ENCODE measurements at places on chromosomes 2 and 18. TPM values are rescaled to one million over a fixed set of nuclear protein-coding genes. Genes with fewer than 3 reads are reported as not detected.

GRCh38 chr2:98710734-98711133 lies 20.2 kb downstream of the MGAT4A start:
- ATAC-seq: no peak

CXXC1 gene
- 50.2 TPM for total RNA-seq

GRCh38 chr18:13422541-13423147 lies 204.1 kb downstream of the LDLRAD4 start:
- ATAC-seq: no peak

PUS10 gene
- 5.4 TPM for total RNA-seq

UGT1A5 gene
- not detected for total RNA-seq

DNA sequence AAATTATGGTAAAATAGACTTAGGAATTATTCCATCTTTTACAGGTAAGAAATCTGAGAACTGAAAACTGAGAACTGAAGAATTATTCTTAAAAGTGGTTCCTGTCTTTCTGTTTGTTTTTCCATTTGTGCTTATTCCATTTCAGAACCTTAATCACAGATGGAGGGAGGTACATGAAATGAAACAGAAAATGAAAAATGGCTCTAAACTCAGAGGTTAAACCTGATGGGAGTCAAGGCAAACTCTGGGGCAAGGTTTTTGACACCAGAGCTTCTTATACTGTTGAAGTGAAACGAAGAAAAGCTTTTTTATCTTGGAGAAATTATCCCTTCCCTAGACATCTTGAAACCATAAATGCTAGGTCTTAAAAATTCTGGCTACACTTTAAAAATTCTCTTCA lies 182.1 kb downstream of the ZNF804A start:
- ATAC-seq: no peak

ANKRD23 gene
- 4.9 TPM for total RNA-seq

SIX3 gene
- not detected for total RNA-seq

GRCh38 chr2:100731535-100731981 lies 88.4 kb upstream of the NPAS2 start:
- no peak for ATAC-seq

EFHD1 gene
- 9.3 TPM for total RNA-seq

- no peak for ATAC-seq
Observed at GRCh38 chr2:216159646-216160045, 50.5 kb downstream of the XRCC5 start.

- ATAC-seq: no peak
Observed at GRCh38 chr18:49164738-49165137, 214.0 kb upstream of the SMAD7 start.

SH3BP4 gene
- 63.0 TPM for total RNA-seq

GRCh38 chr2:151780938-151781337 lies 46.7 kb upstream of the NEB start:
- no peak for ATAC-seq

- ATAC-seq: no peak
Observed at GRCh38 chr18:644395-645004, 13.0 kb upstream of the TYMS start.
